Central memory CD8-positive, alpha-beta T cell (primary cell): ENCODE measurements at places on chromosomes 1 and 21.

GRCh38 chr1:184582411-184582810, 172.2 kb downstream of the EDEM3 start:
- no peak for DNase-seq

DNA sequence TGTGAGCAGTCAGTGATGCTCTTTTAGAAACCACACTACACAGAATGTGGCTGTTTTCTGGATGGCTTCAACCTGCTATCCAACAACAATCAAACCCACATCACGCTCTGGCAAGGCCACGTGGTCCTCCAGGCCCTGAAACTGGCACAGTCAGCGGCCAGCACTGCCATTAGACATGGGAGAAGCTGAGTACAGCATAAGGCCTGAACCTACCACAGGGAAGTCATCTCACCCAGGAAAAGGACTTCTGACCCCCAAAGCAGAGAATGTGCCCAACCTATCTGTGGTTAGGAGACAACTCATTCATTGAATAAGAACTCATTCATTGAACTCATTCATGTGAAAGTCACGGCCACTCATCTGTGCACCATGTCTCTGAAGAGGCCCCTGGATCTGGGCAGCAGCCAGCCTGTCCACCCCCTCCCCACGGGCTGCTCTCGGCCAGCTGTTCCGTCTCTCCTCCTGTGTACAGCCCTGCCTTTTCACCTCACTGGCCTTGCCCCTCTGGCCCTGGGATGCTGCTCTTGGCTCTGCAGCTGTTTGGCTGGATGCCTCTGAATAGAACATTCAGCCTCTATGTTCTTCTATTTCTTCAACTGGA, 41.1 kb downstream of the C1orf198 start:
- no peak for DNase-seq

GRCh38 chr1:9891207-9891606, 18.9 kb downstream of the CTNNBIP1 start:
- no peak for DNase-seq

GRCh38 chr1:3786468-3787348, 9.6 kb downstream of the LRRC47 start:
- DNase-seq, result no peak

DNA sequence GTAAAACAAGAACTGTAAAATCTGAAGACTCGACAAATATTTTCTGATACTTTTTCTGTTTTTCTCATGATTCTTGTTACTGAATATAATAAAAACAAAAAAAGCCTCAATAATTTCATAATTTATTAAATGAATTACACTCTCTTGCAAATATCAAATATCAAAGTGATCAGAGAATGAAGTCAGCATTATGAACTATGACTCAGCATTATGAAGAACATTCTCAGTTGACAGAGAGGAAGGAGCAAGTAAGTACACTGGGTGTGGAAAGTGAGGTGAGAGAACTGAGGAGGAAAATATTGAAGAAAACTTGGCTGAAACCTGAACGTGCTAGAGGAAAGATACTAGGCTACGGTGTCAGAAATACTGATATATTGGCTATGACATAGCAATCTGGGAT, 529.5 kb downstream of the KCNT2 start:
- DNase-seq, result no peak

GRCh38 chr1:18105196-18105595, 2.4 kb upstream of the IGSF21 start:
- DNase-seq, result no peak

- no peak for DNase-seq
Measured at GRCh38 chr1:47325528-47325927, 8.1 kb upstream of the CMPK1 start.
